ENCODE measurements at places on chromosomes 12 and 14. TPM values are rescaled to one million over a fixed set of nuclear protein-coding genes. Genes with fewer than 3 reads are reported as not detected.

Gene CSRP2
- 157 TPM for total RNA-seq

Gene GALNT16
- total RNA-seq: 0.28 TPM

Gene FGD6
- total RNA-seq: 9.5 TPM

Gene ANKLE2
- total RNA-seq: 66.4 TPM

Gene SLC25A47
- not detected for total RNA-seq

Gene NGB
- total RNA-seq: not detected

Gene SLC6A13
- 0.28 TPM for total RNA-seq

Gene PTPRB
- total RNA-seq: 6.5 TPM

Gene ACOT6
- not detected for total RNA-seq

DNA sequence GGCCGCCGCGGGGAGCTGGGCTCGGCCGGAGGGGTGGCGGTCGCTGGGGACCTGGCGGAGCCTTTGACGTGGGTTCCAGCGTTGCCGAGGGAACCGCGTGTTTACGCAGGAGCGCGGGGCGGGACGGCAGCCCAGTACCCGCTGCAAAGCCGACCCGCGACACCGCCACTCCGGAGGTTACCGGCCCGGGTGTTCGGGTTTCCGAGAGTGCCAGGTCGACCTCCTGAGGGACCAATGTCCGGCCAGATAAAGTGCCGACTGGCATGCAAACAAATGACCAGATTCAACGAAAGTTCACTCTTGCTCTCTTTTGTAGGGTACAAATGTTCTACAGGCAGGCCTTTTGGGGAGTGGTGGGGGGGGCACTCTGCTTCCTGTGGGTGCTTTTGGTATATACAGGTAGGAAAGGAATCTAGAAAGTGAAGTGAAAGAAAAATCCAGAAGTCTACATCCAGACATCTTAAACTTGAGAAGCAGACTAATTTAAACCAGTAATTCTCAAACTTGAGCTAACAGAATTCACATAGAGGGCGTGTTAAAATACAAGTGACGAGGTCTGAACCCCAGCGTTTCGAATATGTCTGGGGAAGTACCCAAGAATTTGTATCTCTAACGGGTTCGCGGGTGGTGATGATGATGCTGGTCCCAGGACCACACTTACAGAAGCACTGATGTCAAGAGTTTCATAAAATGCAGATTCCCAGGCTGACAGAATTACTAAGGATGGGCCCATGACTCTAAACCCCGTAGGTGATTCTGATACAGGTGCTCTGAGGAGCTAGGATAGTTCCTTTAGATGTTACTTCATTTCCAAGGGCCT lies at the start of gene GPR135:
Gene GPR135 (minus strand): TSS at position 65 of the 820 bp plus-strand sequence. CDS start 154 bp downstream, outside the sequence.
- DNase-seq: peak; percentile 13

DNA sequence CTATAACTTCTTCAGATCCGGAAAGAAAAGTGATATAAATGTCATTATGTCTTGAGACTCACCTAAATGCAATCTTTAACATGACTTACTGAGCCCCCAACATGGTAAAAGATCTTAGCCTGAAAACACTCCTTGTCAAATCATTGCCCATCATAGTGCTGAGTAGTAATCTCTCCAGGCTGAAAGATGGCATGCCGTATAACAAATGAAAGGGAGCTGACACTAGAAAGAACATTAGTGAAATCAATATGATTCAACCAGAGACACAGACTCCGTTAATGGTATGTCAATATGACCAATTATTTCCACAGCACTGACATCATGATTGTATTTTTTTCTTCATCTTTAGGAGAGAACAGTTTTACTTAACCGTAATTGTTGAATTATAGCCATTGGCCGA lies 54.4 kb downstream of the BICD1 start:
- no peak for DNase-seq

DNA sequence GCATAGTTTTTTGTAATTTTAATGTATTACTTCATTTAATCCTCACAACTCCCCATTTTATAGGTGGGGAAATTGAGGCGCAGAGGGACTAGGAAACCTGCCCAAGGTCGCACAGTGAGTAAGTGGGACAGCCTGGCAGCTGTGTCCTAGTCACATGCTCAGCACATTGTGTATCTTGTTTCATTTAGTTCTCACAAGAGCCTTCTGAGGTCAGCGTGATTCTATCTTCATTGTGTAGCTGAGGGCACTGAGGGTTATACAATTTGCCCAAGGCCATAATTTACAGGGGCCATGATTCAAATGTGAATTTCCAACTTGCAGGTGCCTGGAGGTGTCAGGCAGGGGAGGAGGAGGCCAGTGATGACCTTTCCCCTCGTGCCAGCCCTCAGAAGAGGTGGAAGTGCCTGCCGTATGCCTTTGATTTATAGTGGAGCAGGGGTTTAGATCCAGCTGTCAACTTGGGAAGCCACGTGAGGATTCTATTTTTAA lies 30.3 kb upstream of the SMOC1 start:
- no peak for DNase-seq

DNA sequence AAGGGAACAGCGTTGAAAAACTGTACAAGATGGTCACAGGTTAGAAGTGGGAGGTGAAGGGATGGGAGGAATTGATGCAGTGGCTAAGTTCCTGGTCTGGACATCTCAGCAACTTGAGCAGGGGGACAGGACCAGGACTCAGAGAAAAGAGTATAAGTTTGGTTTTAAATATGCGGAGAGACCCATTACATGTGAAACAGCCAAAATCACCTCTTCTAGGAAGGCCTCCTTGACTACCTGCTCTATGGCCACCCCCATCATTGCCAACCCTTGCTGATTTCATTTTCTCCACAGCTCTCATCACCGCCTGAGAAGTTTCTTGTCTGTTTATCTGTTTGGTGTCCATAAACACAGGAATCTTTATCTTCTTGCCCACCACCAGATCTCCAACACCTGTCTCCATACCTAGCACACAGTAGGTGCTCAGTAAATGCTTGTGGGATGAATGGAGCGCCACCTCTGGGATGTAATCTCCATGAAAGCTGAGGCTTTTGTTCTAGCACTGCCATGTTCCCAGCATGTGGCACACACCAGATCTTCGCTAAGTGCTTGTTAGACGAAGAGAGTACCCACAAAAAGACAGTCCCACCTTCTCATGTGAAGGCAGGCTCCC lies 11.2 kb upstream of the PHETA1 start:
- DNase-seq: no peak

DNA sequence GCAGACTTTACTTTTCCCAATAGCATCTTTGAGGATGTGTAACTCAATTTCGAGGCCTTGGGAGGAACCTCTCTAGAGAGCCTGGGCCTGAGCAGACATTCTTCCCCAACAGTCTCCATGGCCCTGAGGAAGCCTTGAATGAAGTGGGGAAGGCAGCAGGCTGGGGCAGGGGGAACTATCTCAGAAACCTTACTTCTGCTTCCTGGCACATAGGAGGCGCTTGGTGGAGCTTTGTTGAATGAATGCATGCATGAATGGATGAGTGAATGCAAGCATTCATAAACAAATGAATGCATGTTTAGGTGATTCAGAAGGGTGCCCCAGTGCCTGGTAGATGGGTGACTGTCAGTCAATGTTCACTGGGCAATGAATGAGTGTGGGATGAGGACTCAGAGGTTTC lies 58.3 kb downstream of the GALNT16 start:
- peak; percentile 26 for DNase-seq

- no peak for DNase-seq
Measured at GRCh38 chr12:92769124-92769901, 66.5 kb downstream of the PLEKHG7 start.

GRCh38 chr12:76234741-76235140 lies 113.5 kb downstream of the BBS10 start:
- DNase-seq: no peak

DNA sequence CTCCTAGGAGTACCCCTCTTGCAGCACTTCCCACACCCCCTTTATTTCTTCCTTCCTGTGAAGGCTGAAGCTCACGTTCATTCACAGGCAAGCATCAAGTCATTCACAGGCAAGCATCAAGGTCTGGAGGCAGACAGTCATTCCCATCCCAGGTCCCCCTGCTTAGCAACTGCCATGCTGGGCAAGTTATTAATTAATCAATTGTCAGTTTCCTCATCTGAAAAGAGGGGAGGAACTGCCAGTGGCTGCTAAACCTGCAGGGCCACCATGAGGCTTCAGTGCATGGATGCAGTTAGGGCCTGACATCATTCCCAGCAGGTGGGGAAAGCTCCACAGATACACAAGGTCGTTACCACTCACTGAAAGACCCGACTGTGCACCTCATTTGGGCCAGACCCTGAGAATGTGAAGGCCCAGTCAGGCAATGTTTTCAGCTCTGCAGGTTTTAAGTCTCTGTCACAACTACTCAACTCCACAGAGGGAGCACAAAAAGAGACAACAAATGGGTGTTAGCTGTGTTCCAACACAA lies 85.0 kb upstream of the GPR68 start:
- DNase-seq: no peak

GRCh38 chr12:24768415-24768814 lies 180.5 kb downstream of the BCAT1 start:
- DNase-seq: no peak

DNA sequence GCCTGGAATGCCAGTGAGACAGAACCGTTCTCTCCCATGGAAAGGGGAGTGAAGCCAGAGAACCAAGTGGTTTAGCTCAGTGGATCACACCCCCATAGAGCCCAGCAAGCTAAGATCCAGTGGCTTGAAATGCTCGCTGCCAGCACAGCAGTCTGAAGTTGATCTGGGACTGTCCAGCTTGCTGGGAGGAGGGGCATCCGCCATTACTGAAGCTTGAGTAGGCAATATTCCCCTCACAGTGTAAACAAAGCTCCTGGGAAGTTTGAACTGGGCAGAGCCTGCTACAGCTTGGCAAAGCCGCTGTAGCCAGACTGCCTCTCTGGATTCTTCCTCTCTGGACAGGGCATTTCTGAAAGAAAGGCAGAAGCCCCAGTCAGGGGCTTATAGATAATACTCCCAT lies 374.3 kb upstream of the DCN start:
- no peak for DNase-seq

DNA sequence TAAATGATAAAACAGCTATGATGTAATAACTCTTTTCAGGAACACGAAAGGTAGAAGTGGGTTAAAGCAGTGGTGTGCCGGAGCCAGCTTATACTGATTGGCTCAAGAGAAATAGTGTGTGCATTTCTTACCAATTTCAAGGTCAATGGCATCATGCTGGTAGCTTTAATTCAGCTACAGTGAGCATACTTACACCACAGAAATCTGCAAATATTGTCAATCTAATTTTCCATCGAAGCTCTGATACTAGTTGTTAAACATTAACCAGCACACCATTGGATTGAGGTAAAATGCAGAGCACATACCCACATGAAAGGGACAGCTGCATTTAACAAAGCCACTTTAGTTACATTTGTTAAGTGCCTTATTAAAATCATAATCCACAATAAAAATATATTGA lies 225.7 kb downstream of the KCNC2 start:
- no peak for DNase-seq

- DNase-seq: no peak
Measured at GRCh38 chr14:99382071-99382470, 98.6 kb downstream of the SETD3 start.

- peak; percentile 79 for DNase-seq
Measured at GRCh38 chr14:90677484-90678050, 138.7 kb downstream of the TTC7B start.

GRCh38 chr14:76863724-76864407 lies 37.7 kb downstream of the LRRC74A start:
- DNase-seq: no peak

DNA sequence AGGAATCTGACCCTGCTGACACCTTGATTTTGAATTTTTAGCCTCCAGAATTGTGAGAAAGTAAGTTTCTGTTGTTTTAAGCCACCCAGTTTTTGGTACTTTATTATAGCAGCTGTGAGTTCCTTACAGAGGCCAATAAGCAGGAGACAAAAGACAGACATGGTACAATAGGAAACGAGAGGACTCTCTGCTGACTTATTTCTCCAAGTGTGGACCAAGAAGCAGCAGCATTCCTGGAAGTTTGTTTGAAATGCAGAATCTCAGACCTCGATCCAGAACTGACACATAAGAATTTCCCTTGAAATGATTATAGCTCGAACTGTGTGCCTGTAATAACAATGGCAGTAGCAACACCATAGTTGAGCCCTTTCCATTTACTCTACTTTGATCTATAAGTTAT lies 31.9 kb upstream of the LUM start:
- peak; percentile 12 for DNase-seq

GRCh38 chr14:57785058-57785457 lies 80.8 kb downstream of the SLC35F4 start:
- DNase-seq: no peak

DNA sequence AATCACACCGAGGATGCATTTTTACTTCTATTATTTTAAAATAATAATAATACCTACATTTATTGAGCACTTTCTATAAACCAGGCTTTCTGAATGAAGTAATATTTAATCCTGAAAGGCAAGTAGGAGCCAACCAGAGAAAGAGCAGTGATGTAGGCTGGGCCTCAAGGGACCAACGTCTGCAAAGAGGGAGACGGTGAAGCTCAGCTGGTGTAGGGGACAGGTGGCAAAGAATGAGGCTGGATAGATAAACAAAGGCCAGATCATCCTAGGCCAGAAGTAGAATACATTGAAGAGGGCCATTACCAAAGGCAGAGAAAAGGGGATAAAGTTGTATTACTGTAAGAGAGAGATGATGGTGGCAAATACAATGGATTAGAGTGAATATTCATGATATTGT lies 810 bp upstream of the TMBIM4 start:
- no peak for DNase-seq

DNA sequence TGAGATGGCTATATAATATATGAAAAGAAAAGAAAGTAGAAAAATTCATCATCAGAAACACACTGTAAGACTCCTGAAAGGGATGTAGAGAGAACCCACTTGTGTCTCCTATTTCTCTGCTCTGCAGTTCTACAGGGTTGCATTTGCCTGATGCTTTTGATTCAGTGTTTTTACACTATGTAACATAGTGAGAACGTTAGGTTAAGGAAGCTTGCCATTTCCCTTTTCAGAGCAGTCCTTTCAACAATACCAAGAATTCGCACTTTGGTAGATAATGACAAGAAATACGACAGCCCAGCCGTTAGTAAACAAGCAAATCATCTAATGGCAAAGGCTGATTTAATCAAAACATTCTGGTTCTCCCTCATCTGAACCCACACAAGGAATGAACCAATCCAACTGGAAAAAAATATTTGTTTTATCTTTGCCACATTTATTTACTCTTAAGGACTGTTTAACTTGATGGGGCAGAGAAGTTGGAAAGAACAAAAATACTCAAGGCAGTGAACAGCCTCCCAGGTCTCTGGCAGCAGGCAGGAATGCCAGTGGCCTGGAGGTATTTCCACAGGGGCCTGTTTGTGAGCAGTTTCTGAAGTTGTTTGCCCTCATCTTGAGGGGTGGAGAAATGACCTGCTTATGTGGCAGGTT lies 30.8 kb upstream of the SOCS2 start:
- DNase-seq: no peak

DNA sequence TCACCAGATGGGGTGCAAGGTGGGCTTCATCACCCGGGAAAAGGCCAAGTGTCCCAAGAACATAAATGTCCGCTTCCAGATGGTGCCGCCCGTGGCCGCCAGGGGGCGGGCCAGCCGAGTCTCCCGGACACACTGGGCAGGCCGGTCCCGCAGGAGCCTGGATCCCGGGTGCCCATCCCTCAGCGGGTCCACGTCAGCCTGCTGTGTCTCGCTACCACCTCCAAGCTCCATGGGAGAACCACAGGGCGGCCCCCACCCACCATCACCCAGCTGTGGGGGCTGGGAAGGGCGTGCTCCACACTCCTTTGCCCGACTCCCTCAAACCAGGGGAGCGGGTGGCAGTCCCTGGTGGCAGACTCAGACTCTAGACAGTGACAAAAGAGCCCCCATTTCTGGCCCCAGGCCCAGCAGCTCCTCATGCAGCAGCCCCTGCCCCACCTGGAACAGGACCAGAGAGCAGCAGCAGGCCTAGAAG lies 22.0 kb upstream of the NUDT14 start:
- DNase-seq: peak; percentile 58

Data from IMR-90 (cell line).